ENCODE measurements at places on chromosomes 11 and 22. TPM values are rescaled to one million over a fixed set of nuclear protein-coding genes. Genes with fewer than 3 reads are reported as not detected.
A peak's percentile ranks its signal among the peaks of the same experiment; 100 is the strongest.

DNA sequence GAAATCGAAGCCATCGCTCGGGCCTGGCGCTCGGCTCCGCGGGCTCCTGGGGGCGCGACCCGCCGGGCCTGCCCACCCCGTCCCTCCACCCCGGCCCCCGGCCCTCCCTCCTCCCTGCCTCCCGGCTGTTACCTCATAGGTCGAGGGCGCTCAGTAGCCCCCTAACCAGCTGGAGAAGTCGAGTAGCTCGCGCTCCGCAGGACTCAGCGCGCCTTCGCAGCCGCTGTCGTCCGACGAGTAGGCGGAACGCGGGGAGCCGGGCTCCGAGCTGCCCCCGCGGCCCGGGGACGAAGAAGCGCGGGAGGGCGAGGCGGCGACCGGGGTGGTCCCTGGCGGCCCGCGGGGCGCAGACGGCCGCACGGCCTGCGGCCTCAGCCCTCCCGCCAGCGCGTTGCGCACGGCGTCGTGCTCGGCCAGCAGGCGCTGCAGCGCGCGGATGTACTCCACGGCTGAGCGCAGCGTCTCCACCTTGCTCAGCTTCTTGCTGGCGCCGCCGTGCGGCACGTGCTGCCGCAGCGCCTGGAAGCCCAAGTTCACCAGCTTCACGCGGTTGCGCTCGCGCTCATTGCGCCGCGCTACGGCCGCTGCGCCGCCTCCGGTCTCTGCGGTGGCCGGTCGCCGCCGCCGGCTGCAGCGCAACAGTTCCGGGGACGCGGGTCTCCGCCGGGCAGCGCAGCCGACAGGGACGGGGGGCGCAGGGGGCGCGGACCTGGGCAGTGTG, 627 bp downstream of the ASCL2 start:
- DNase-seq, result peak; percentile 65

GRCh38 chr11:47355283-47356128, 3.0 kb upstream of the MYBPC3 start:
- peak; percentile 95 for DNase-seq

KIRREL3 gene
- 0.89 TPM for polyA plus RNA-seq

- no peak for DNase-seq
Measured at GRCh38 chr11:91998481-91998880, 226.1 kb upstream of the FAT3 start.

RPS6KA4 gene
- 19.7 TPM for polyA plus RNA-seq

CLTCL1 gene
- polyA plus RNA-seq, result 3.9 TPM

DNA sequence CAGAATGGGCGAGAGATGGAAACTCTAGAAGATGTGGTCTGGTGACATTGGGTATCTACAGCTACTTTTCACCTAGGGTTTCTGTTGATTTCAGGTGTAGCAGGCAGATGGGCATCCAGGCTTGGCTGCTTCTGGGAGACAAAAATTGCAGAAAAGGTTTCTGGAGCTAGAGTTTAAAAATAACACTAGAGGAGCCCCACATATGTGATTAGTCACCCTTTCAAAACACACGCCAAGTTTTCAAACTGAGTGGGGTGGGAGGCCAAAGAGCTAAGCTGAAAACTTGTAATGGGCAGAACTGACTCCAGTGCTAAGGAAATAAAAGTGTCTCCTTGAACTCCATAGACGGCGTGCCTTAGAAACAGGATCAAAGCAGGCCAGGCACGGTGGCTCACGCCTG, 80.8 kb downstream of the GRK3 start:
- DNase-seq, result no peak

- no peak for DNase-seq
Measured at GRCh38 chr11:76742902-76743301, 40.3 kb upstream of the TSKU start.

GRCh38 chr11:65212226-65212801, 30.6 kb downstream of the CAPN1 start:
- peak; percentile 14 for DNase-seq

GRCh38 chr22:37281646-37282384, 493 bp upstream of the CYTH4 start:
- no peak for DNase-seq

DNA sequence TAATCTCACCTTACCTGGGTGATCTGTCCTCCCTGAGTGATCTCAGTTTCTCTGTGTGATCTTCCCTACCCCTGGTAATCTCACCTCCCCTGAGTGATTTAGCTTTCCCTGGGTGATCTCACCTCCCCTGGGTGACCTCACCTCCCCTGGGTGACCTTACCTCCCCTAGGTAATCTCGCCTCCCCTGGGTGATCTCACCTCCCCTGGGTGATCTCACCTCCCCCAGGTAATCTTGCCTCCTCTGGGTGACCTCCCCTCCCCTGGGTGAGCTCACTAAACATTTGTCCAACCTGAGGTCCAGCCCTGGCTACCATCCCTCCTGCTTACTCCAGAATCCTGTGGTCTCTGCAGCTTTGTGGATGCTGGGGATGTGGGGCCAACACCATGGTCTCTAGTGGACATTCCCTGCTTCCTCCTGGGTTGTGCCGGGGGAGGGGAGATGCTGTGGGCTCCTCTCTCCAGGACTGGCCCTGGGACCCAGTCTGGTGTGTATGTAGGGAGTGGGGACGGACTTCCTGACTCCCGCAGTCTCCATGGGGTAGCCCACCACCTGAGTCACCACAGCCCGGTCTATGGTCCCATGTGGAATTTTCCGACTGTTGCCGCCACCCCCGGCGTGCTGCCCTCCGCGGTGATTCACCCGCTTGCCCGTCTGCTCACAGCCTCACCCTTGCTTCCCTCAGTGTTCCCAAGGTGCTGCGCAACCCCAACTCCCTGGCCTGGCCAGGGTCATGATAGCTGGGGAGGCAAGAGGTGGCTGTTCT, 9.9 kb downstream of the LSP1 start:
- peak; percentile 45 for DNase-seq

GLYATL2 gene
- polyA plus RNA-seq, result not detected

GRCh38 chr11:91997226-91997625, 227.4 kb upstream of the FAT3 start:
- DNase-seq, result no peak

H19 gene
- 27.7 TPM for polyA plus RNA-seq

DNA sequence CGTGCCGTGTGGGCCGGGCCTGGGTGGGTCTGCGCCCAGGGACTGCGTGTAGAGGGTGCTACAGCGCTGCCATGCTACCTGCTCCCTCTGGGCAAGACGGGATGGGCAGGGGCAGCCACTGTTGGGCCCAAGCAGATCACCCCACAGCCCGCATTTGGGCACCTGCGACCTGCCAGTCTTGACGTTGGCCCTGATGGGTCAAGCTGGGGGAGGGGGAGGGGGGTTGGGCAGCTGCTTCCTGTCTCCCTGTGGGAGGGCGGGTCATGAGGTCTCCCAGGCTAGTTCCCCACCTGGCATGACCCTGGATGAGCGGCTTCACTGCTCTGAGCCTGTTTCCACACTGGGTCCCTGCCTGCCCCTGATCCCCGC, 2.8 kb upstream of the RPS19BP1 start:
- no peak for DNase-seq

DNA sequence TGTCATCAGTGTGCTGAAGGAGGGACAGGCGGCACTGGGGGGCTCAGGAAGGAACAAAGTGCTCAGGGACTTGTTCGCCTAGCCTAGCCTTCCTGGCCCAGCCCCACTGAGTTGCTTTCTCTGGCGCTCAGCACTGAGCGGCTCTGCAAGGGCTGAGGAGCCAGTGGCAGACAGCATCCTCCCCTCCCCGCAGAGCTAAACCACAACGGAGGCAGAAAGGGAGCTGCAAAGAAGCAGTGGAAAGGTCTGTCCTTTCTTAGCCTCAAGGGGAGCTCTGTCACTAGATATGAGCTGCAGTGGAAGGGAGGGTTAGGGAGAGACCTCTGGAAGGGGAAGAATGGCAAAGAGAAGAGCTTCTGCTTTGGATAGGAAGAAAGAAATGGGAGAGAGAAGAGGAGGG, 89.7 kb upstream of the PHOX2A start:
- peak; percentile 54 for DNase-seq

GRCh38 chr11:74870485-74870884, 78.4 kb downstream of the XRRA1 start:
- DNase-seq, result peak; percentile 71

DNA sequence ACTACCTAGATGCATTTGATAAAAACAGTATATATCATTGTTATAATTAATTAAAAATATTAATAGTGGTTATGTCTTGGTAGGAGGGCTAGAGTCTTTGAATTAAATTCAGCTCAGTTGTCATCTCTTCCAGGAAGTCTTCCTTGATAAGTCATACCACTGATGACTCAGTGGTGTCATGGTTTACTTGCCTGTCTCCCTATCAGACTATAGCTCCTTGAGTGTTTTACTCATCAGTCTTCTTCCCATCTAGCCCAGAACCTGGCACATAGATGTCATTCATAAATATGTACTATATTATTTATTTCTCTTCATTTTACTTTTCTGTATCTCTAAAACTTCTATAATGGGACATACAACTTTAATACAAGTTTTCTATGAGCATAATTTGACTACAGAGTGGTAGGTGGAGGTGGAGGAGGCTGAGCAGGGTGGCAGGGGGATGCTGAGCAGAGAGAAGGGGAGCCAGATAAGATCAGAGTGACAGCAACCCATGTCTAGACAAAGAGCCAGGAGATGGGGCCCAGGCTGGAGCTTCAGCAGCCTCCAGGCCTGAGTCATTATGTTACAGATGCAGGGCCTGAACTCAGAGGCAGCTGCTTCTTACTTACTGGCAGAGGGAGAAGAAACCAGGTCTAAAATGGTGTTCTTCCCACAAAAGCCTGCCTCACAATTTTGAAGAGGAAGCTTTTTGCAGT, 82.3 kb upstream of the PHOX2A start:
- DNase-seq, result no peak

- DNase-seq, result no peak
Measured at GRCh38 chr11:115383431-115383830, 120.8 kb downstream of the CADM1 start.

DNA sequence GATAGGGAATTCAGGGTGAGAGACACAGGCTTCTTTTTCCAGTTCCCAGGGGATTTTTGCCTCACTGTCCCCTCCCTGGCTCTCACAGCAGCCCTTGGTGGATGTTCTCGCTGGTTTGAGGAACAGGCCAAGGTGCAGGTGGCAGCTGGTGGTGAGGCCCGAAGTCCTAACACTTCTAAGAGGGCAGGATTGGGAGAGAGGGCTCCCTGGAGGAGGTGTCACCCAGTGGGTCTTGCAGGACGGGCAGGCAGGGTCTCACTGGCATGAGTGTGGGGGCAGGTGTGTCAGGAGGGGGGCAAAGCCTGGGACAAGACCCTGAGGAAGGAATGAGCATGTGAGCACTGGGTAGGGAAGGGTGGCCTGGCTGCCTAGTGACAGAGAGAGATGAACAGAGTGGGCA, 9.2 kb downstream of the ADORA2A start:
- no peak for DNase-seq

CCDC73 gene
- polyA plus RNA-seq, result 0.76 TPM

RBX1 gene
- polyA plus RNA-seq, result 324 TPM

DNA sequence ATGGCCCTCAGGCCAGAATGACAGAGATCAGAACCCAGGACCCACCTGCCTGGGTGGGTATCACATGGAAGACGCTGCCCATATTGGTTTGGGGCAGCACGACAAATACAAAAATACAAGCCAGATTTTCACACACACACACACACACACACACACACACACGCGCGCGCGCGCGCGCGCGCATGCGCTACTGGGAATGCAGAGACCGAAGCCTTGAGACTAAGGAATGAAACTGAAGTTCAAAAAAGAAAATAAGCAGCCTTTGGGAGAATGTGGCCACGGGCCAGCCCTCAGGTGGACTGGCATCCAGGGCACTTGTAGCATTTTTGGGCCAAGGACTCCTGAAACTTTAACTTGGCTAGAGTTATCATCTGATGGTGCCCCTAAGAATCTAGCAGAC, 21.3 kb upstream of the NUP50 start:
- DNase-seq, result no peak

COPB1 gene
- 104 TPM for polyA plus RNA-seq

DNA sequence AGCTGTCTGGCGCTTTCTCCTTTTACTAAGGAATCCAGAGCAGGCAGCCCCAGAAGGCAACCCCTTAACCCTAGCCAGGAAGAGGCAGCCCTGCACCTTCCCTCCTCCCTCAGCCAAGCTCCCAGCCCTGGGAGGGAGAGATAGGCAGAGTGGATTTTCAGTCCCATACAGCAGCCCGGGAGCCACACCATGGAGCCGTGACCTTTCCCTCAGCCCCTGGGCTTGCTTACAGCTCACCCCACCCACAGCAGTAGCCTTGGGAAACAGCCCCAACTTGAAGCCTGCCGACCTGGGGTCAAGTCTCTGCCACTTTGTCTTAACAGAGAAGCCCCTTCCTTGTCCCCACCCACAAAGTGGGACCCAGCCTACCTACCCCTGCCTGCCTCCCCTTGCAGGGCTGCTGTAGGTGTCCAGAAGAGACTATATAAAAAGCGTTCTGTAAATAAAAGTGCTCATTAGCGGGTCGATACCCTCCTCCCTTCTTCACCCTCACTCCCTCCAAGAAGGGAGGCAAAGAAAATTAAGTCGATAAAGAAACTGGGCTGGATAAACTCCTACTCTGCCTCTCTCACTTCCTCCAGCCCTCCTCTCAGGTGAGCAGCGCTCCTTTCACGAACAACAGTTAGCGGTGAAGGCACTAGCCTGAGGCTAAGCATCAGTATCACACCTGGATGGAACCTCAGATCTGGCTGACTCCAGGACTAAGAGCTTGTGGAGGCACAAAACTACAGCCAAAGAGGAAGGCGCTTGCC, 4.2 kb downstream of the TST start:
- no peak for DNase-seq

FXYD2 gene
- 4.4 TPM for polyA plus RNA-seq

GRCh38 chr11:104122836-104123235, 41.1 kb downstream of the PDGFD start:
- no peak for DNase-seq

ACR gene
- polyA plus RNA-seq, result not detected

PGR gene
- polyA plus RNA-seq, result not detected

RFPL1 gene
- polyA plus RNA-seq, result 0.32 TPM

C22orf15 gene
- 0.91 TPM for polyA plus RNA-seq

- DNase-seq, result peak; percentile 65
Measured at GRCh38 chr22:30485362-30485988, 13.7 kb upstream of the SEC14L3 start.

KRTAP5-7 gene
- not detected for polyA plus RNA-seq

OR5P2 gene
- polyA plus RNA-seq, result not detected

GRCh38 chr22:45640941-45641621, 30.6 kb upstream of the ATXN10 start:
- no peak for DNase-seq

DNA sequence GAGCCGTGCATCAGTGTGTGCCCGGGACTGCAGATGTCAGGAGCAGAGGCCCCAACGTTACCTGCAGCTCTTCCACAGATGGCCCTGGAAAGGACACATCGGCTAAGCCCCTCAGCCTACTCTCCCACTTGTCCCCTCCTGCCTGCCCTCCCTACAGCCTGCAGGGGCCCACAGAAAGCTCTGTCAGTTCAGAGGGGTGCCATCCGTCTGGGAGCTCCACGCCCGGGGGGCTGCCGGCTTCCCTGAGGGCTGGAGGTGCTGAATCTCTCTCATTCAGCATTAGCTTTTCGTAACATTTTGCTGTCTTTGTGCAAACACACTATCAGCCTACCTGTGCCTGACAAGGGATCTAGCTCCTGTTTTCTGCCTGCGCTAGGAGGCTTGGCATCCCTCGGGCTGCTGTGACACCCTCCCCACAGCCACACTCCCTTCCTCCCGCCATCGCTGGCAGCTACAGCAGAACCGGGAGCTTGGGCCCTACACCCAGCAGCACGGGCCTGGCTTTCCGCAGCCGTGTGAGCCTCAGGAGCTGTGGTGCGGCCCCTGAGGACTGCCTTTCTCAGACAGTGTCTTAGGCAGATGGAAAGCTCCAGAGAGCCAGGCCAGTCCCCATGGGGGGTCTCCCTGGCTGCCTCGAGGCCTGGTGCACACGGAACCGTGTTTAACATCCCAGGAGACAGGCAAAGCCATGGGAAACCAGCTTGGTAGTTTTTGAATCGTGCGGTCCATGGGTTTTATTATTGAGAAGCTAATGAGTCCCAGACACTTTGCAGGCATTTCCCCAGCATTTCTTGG, 198.3 kb upstream of the B3GAT1 start:
- no peak for DNase-seq

- DNase-seq, result no peak
Measured at GRCh38 chr22:47434336-47435203, 672.1 kb downstream of the TBC1D22A start.

Data from cardiac muscle cell (in vitro differentiated cells and primary cell).